ENCODE measurements at places on chromosomes 2 and 18.
A peak's percentile ranks its signal among the peaks of the same experiment; 100 is the strongest.

DNA sequence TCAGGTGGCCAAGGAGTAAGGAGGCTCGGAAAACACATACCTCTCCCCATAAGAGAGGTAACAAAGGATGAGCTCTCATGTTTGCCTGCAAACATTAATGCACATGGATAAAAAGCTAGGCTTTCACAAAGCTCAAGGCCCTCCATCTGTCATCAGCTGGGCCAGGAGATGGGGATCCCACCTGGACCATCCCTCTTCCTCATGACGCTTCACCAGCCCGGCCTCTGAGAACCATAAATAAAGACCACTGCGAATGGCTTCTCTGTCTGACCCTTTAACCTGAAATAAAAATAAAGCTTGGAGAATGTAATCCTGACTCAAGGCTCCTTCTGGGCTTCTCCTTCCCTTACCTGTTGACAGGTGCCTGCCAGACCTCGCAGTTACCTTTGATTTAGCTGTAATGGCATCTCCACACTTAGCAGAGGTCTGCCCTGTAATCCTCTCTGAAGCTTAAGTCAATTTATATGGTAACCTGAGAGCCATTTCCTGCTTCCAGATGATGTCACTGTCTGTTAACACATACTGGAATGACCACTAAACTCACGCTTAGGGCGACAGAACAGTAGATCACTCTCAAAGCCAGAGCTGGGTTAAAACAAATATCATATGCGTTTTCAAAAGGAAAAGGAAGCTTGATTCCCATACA is 29.3 kb upstream of the FOXI3 start:
- peak; percentile 7 for DNase-seq

GRCh38 chr2:227471924-227472264 is at the start of gene AGFG1:
Gene AGFG1 (plus strand): TSS chr2:227472156. CDS start chr2:227472422, 266 bp downstream.
- peak; percentile 80 for DNase-seq

GRCh38 chr2:73257425-73258125 is 23.5 kb downstream of the CCT7 start:
- no peak for DNase-seq

- no peak for DNase-seq
Observed at GRCh38 chr2:66782780-66783361, 347.9 kb downstream of the MEIS1 start.

GRCh38 chr2:7392076-7392787 is 475.0 kb downstream of the RNF144A start:
- DNase-seq: no peak

DNA sequence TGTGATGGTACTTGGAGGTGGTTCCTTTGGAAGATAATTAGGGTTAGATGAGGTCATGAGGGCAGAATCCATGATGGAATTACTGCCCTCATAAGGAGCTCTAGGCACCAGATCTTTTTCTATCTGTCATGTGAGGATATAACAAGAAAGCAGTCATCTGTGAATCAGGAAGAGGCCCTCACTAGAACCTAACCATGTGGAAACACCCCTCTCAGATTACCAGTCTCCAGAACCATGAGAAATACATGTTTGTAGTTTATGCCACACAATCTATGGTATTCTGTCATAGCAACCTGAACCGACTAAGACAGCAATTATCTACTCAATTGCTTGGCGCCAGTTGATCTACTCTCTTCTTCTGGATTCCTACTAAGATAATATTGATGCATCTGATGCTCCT is 2.4 kb upstream of the SERPINB10 start:
- no peak for DNase-seq

DNA sequence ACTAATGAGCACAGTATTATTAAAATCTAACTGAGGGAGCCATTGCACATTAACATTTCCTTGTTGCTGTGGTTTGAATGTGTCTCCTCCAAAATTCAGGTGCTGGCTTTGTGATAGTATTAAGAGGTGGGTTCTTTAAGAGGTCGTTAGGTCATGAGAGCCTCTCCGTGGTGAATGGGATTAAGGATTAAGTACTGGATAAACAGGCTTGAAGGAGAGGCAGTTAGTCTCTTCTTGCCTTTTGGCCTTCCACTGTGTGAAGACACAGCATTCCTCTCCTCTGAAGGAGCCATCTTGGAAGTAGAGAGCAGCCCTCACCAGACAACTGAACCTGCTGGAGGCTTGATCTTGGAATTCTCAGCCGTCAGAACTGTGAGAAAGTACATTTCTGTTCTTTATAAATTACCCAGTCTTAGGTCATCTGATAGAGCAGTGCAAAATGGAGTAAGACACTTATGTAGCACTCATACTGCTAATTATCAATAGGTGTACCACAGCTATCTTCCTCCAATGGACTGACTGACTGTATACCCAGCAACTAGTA is 182.7 kb downstream of the MYO3B start:
- no peak for DNase-seq

DNA sequence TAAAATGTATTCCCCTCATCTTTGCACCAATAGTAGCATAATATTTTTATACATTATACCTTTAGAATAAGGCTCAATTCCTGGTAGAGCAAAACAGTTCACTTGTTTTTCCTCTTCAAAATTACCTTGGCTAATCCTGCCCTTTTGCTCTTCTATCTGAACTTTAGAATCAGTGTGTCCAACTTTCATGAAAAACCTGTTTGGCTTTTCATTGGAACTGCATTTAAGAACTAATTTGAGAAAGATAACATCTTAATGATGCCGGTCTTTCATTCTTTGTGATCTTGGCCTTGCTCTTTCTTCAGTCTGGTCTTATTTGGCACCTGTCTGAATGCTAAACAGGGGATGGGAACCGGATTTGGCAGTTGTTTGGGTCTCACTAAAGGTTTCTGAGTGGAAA is 112.9 kb upstream of the CD302 start:
- no peak for DNase-seq

- no peak for DNase-seq
Observed at GRCh38 chr2:30359644-30360167, 87.3 kb upstream of the LCLAT1 start.

DNA sequence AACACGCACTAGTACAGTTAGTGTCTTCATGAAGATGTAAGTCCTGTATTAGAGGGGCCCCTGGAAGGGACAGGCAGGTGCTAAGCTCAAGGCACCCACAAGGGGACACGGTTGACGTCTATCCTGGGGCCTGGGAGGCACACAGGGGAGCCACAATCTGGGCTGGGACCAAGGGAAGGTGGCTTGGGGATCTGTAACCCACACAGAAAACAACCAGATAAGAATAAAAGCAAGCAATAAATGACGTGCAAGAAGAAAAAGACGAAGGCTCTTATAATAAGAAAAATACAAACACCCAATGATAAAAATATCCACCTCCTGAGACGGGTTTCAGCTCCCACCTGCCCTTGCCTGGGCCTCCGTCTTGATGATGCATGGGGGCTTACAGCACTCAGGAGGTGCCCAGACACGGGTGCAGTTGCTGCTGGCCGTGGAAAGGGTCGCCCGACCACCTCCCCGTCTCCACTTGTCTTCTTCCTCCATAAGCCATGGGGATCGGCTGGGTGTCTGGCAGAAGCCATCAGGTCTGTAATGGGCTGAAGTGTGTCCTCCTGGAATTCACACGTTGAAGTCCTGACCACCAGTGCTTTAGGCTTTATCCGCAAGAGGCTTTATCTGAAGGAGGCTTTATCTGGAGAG is 73.9 kb downstream of the TWIST2 start:
- DNase-seq: no peak

GRCh38 chr2:144374163-144374661 is 145.7 kb downstream of the ZEB2 start:
- DNase-seq: no peak

GRCh38 chr2:73265298-73266060 is 18.8 kb downstream of the FBXO41 start:
- no peak for DNase-seq

DNA sequence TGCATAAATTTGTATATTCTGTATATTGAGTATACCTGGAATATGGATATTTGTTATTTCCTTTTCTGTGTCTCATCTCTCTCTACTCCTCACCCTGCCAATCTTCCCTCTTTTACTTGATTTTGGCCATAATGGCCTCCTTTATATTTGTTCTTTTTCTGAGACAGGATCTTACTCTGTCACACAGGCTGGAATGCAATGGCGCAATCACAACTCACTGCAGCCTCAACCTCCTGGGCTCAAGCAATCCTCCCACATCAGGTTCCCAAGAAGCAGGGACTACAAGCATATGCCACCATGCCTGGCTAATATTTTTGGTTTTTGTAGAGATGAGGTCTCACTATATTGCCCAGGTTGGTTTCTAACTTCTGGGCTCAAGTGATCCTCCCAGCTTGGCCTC is 30.5 kb downstream of the PREPL start:
- DNase-seq: no peak

- no peak for DNase-seq
Observed at GRCh38 chr2:45280794-45281193, 271.5 kb upstream of the SIX2 start.

GRCh38 chr2:173221937-173222594 is 132.6 kb upstream of the CDCA7 start:
- no peak for DNase-seq

DNA sequence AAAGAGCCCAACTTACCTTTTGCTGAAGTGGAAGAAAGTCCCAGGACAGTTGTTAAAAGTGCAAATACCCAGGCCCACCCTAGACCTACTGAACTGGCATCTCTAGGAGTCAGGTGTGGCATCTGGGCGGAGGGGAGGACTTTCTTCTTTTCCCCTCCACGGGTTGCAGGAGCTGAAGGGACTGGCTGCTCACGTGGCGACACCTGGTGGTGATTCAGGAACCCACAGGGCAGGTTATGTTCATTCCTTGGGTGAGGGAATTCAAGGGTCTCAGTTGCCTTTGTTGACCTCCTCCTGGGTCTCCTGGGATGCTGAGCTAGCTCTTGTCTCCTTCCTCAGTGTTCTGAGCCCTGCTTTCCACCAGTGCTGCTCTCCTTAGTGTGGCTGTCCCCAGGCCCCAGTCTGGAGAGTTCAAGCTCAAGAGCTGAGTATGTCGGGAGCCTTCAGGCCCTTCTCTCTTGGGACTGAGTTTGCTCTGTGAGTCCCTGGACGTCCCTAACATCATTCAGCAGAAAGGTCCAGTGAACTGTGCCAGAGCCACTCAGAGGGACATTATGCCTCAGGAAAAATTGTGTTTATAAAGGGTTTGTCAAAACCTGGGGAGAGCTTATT is 56.9 kb downstream of the DYSF start:
- peak; percentile 71 for DNase-seq

DNA sequence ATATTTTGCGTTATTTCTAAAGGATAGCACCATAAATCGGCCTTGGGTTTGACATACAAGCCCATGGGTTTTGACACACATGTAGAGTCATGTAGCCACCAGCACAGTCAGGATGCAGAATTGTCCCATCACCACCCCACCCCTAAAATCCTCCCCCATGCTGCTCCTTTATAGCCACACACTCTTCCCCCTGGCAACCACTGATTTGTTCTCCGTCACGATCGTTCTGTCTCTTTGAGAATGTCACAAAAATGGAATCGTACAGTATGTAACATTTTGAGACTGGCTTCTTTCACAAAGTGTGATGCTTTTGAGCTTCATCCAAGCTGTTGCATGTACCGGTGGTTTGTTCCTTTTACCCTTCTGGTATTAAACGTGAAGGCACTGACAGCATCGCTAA is 39.1 kb downstream of the CRACDL start:
- no peak for DNase-seq

DNA sequence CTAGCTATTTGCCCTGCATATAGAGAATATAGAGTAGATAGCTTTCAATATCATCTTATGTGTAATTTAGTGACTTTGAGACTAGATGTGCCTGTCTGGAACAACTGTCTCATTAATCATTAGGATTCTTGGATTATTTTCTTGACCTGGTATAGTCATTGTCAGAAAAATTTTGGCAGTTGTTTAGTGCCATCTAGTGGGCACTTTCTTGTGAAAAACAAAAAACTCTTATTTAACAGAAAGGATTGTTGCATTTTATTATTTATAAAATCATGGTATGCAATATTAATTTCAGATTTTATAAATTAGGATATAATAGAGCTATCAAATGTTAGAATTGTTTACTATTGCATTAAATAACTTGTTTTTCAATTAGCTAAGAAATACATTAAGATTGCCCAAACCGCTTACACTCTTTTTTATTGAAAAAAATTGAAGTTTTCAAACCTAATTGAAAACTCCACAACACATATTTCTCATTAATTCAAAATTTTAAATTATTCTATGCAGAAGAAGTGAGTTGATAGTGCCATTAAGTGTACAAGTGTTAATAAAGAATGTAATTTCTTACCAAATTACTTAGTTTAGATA is 80.3 kb downstream of the DYNAP start:
- peak; percentile 34 for DNase-seq

GRCh38 chr2:196336715-196337114 is 165.3 kb upstream of the STK17B start:
- no peak for DNase-seq

- no peak for DNase-seq
Observed at GRCh38 chr18:3212657-3213056, 7.1 kb downstream of the MYOM1 start.

GRCh38 chr2:196341277-196341841 is 170.0 kb upstream of the STK17B start:
- no peak for DNase-seq

DNA sequence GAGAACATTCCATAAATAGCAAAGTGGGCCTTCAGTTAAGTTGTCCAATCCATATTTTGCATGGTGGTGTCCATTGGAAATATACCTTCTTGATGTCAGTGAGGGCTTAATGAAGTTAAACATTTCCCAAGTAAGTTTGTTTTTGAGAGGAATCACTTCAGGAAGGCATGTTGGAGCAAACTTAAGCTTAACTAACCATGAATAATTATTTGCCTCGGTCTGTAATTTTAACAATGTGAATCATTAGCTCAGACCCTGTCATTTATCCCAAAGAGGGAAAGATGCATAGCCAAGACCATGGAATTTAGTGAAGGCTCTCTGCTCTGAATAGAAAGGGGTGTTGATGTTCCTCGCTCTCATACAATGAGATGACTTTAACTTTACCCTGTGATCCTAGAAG is 47.4 kb downstream of the SPATS2L start:
- no peak for DNase-seq

GRCh38 chr2:69588403-69588802 is 55.1 kb downstream of the AAK1 start:
- no peak for DNase-seq

DNA sequence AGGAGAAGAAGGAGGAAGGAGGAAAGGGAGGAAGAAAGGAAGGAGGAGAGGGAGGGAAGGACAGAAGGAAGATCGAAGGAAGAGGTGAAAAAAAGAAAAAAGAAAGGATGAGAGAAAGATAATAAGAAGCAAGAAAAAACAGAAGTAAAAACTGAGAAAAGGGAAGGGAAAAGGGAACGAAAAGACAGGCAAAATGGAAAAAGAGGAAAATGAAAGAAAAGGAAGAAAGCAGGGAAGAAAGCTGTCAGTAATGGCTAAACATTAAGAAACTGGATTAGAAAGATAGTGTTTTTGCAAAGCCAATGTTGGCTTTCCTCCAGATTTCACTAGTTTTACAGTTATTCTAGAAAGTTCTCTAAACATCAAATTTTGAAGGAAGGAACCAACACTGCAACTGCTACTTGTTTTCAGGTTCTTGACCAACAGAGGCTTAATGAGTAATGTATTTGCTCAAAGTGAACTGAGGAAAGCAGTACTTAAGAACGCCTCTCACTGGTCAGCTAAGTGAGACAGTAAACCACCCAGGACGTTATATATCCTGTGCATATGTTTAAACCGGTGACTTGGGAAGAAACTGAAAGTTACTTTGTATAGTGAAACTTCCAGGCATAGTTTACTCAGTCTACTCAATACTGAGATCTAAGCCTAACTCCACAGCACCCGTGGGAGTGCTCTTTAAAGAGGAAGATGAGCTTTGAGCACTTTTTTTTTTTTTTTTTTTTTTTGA is 286.2 kb upstream of the TRIB2 start:
- peak; percentile 1 for DNase-seq

GRCh38 chr2:166270376-166270775 is 105.4 kb downstream of the SCN9A start:
- DNase-seq: no peak

GRCh38 chr2:67649331-67650261 is 252.5 kb downstream of the ETAA1 start:
- no peak for DNase-seq

All from OCI-LY7 (cell line).